ENCODE measurements at places on chromosomes 6 and 20.

- no peak for DNase-seq
Measured at GRCh38 chr20:39268981-39269461, 306.9 kb downstream of the DHX35 start.

GRCh38 chr20:6008254-6008653, 45.6 kb downstream of the LRRN4 start:
- no peak for DNase-seq

DNA sequence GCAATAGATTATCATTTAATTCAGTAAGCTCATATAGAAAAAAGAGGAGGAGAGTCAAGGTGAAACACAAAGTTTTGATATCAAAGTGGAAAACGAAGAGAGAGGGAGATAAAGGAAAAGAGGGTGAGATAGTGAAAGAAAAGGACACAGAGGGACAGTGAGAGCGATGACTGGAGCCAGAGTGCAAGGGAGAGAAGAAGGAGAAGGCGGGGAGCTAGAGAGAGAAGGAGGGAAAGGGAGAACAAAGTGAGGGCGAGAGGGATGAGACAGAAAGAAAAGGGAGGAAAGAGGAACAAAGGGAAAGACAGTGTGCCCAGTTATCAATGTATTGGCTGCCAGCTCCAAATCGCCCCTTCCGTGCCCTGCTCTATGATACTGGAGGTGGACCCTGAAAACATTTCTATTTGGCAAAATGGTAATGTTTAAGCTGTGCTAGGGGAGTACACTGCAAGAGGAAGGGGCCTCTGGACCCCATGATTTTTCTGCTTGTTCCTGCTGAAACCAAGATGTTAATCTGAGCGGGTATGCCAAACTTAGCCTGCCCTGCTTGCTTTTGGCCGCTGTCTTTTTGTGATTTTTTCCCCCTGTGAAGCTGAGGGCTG, 27.8 kb downstream of the GPX5 start:
- no peak for DNase-seq

DNA sequence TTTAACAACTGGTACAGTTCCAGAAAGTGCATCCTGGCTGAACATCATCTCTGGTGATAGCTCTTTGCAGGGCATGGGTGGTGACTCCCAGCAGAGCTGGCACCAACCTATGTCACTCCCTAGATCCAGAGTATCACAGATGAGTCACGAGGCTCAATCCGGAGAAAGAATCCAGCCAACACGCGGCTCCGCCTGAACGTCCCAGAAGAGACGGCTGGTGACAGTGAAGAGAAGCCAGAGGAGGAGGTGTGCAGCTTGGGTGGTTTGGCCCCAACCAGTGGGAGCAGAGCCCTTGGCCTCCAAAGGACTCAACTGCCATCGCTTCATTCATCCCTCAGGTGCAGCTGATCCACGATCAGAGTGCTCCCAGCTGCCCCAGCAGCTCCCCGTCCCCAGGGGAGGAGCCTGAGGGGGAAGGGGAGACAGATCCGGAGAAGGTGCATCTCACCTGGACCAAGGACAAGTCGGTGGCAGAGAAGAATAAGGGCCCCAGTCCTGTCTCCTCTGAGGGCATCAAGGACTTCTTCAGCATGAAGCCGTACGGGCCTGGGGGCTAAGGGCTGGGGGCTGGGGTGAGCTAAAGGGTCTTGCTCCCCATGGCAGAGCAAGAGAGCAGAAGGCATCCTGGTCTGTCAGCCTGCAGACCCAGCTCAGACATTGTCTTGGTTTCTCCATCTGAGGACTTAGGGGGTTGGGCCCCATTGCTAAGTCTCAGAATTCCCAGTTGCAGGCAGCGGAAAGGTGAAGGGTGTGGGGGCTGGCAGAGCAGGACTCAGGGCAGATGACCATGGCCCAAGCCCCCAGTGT, 27.2 kb downstream of the SLC12A5 start:
- no peak for DNase-seq

DNA sequence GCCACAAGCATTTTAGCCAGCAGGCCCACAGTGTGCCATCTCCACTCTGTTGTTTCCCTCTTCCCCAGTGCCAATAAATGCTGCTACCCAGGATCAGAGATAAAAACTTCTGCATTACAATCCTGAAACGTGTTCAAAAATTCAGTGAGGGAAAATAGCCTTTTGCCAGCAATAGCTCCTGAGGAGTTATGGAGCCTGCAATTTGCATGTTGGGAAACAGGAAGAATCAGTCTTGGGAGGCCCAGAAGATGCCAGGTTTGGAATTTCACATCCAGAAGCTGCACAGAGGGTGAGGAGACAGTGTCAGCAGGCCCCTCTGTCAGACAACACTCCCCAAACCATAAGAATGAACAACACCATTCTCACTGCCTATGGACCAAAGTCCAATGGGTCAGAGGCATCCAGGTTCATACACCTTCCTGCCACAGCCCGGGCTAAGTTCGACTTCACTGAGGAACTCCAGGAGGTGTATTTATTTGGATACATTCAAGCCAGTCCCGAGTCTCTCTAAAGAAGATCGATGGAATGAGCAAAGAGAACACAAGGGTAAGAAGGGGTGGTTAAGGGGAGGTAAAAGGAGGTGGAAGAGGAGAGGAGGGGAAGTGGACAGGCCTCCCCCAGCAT, 20.8 kb downstream of the RRBP1 start:
- no peak for DNase-seq

- no peak for DNase-seq
Measured at GRCh38 chr6:100246206-100246605, 218.5 kb downstream of the SIM1 start.

DNA sequence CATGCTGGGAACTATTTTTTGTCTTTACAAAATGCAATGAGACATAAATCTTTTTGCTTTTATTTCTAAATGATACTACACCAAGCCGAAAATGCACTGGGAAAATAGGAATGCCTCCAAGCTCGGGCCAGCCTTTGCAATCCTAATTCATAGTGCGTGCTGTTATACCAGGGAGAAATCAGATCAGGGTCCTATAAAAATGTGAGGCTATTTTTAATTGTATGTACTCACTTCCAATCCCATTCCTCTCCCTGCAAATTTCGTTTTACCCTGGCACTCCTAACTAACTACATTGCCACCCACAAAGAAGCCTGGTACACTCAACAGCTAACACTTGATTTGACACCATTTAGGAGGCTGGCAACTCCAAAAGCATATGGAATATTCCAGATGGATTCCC, 350.6 kb upstream of the ZFP64 start:
- no peak for DNase-seq

DNA sequence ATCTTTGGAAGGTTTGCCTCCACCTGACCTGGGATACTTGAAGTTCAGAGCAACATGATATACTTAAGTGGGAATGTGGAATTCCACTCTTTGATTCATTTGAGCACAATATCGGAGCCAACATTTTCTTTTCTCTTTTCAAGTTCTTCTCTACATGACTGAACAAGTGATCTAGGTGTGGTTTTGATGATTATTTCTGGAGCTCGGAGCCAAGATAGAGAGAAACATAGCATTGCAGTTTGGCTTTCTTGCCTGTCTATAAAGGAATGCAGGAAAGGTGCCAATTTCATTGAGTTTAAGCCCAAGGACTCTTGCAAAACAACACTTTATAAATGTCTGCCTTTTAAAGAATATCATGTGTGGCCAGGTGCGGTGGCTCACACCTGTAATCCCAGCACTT, 124.2 kb upstream of the FAM83B start:
- no peak for DNase-seq
